Thoracic aorta (tissue), 2 donors: ENCODE measurements at places on chromosomes 13 and 19.

DNA sequence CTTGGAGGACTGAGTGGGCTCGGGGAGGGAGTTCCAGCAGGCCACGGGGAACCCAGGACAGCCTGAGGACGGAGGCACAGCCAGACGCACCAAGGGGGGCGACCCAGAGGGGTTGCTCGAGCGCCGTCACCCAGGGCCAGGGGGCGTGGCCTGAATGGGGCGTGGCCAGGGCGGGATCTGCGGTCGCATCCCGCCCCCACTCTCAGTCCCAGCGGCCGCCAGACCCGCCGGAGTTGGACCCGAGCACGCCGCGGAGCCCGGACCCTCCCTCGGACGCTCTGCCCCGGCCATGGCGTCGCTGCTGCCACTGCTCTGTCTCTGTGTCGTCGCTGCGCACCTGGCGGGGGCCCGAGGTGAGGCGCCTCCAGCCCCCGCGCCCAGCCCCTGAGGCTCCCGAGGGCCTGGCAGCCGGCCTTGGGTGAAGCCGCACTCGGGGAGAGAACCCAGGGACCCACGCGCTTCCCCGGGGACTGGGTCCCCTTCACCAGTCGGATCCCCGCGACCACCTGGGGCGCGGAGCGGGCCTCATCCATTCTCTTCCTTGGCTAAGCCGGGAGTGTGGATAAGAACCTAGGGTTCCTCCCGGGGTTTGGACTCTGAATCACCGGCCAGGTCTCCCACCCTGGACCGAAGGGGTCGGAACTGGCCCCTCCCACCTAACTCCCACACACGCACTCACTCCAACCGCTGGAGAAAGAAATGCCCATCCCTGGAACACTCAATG is at the start of gene CILP2:
Gene CILP2 (plus strand): TSS at position 205 of the 724 bp plus-strand sequence. CDS start 85 bp downstream, at position 290.
- H3K36me3 ChIP-seq: no peaks in the 10 kb centered on the region
- peaks cover 4% of the 10 kb centered on the region for H3K4me1 ChIP-seq
- peak within 1 kb of the TSS; percentile 55 for H3K4me3 ChIP-seq
- H3K27me3 ChIP-seq: no peaks in the 10 kb centered on the region

DNA sequence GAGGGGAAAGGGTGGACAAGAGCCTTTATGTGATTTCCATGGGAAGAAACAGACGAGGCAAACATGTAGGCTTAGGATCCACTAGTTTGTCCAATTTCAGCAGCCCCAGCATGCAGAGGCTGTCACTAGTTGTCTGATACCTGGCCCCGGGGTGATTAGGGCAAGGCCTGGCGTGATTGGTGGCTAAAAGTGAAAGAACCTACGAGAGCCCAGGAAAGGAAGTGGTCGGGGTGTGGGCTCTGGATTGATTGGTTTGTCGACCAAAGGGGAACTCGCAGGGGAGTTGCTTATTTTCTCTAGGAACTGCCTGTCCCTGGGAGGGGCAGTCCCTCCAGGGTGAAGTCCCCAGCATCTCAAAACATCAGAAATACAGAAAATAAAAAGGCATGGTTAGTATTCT is 64.2 kb upstream of the UQCRFS1 start:
- DNase-seq: no peak
- no peaks in the 10 kb centered on the region for H3K4me1 ChIP-seq
- no peak overlapping the region for H3K4me3 ChIP-seq
- H3K36me3 ChIP-seq: no peaks in the 10 kb centered on the region
- no peak overlapping the region for H3K27ac ChIP-seq

GRCh38 chr13:101390461-101390860 is 25.8 kb downstream of the NALCN start:
- H3K27ac ChIP-seq: peak overlapping the region; percentile 66
- H3K4me1 ChIP-seq: peaks cover 7% of the 10 kb centered on the region
- H3K27me3 ChIP-seq: no peaks in the 10 kb centered on the region

DNA sequence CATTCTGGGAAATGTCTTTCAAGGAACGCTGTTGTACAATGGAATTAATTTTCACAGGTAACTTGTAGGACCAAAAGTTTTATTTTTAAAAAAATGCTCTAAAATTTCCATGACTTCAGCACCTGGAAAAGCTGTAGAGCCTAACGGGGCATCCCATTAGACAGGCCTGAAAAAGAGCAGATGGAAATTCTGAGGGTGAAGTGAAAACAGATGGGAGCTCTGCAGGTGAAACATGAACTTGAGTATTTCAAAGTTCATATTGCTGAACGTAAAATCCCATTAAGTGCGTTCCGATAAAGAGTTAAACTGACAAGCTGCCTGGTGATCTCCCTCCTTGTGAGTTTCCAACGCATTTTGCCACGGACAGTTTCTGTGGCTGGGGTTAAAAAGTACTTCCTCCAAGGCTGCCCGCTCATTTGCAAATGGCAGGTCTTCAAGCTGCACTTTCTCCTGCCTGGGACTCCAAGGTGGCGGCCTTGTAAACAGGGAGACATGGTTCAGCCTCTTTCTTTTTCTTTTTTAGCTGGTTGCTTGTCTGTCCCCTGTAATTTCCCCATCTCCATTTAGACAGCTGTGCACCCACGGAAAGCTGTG is 450.4 kb downstream of the FGF9 start:
- no peaks in the 10 kb centered on the region for H3K4me1 ChIP-seq
- no peak overlapping the region for H3K27ac ChIP-seq
- H3K36me3 ChIP-seq: no peaks in the 10 kb centered on the region

- H3K4me3 ChIP-seq: no peak overlapping the region
- no peak overlapping the region for H3K27ac ChIP-seq
- no peak for DNase-seq
- peaks cover 7% of the 10 kb centered on the region for H3K4me1 ChIP-seq
- H3K27me3 ChIP-seq: no peaks in the 10 kb centered on the region
- peaks cover 73% of the 10 kb centered on the region for H3K36me3 ChIP-seq
Measured at GRCh38 chr19:16205205-16206045, 7.7 kb downstream of the AP1M1 start.

GRCh38 chr13:70107498-70108281 is at the start of gene ATXN8OS:
ATXN8OS (plus strand) TSS chr13:70107826.
- DNase-seq: no peak
- H3K27me3 ChIP-seq: no peaks in the 10 kb centered on the region
- no peaks in the 10 kb centered on the region for H3K4me1 ChIP-seq
- H3K27ac ChIP-seq: no peak within 1 kb of the TSS
- H3K4me3 ChIP-seq: no peak within 1 kb of the TSS

GRCh38 chr13:26247608-26248007 is 6.3 kb upstream of the CDK8 start:
- H3K27ac ChIP-seq: no peak overlapping the region
- DNase-seq: no peak
- no peaks in the 10 kb centered on the region for H3K4me1 ChIP-seq
- no peak overlapping the region for H3K4me3 ChIP-seq
- H3K27me3 ChIP-seq: no peaks in the 10 kb centered on the region

GRCh38 chr13:87361216-87361615 is 310.0 kb upstream of the SLITRK5 start:
- no peaks in the 10 kb centered on the region for H3K36me3 ChIP-seq
- H3K4me3 ChIP-seq: no peak overlapping the region
- H3K27ac ChIP-seq: no peak overlapping the region
- H3K27me3 ChIP-seq: no peaks in the 10 kb centered on the region
- H3K4me1 ChIP-seq: no peaks in the 10 kb centered on the region

DNA sequence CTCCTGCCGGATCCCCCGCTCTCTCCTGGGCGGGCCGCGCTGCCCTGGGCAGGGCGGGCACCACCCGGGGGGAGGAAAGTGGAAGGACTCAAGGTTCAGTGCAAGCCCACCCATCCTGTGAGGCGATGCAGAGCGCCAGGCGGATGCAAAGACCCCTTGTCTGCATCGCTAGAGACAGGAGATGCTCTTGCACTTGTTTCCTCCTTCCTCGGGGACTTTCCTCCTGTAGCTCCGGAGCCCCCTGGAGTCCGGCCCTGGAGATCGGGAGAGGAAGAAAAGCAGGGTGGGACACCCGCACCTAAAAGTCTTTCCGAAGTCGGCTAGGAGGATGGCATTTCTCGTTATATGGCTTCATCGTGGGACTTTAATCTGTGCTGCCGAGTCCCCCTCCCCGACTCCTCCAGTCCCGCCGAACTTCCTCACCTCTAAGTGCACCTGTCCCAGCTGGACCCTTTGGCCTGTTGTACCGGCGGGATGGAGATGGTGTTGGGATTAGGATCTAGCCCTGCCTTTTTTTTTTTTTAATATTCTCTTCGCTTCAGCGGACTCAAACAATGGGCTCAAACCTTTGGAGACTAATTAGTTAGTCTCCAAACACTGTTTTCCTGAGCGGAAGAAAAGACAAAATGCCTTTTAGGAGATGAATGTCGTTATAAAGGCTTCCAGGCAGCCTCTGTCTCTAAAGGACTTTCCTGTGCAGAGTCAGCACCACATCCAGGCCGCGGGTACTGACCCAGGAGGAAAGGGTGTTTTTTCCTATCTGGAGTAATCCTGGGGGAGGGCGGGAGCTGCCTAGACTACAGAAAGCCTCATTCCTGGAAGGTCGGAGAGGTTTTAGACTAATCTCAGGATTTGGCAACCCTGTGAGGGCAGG is 725 bp downstream of the FAM124A start:
- H3K4me1 ChIP-seq: peaks cover 14% of the 10 kb centered on the region
- no peaks in the 10 kb centered on the region for H3K27me3 ChIP-seq
- no peaks in the 10 kb centered on the region for H3K36me3 ChIP-seq
- H3K27ac ChIP-seq: no peak overlapping the region

GRCh38 chr19:19672816-19673215 is 4.2 kb downstream of the ZNF101 start:
- no peak overlapping the region for H3K27ac ChIP-seq
- H3K4me3 ChIP-seq: no peak overlapping the region
- peaks cover 14% of the 10 kb centered on the region for H3K4me1 ChIP-seq
- H3K36me3 ChIP-seq: peaks cover 27% of the 10 kb centered on the region
- H3K27me3 ChIP-seq: no peaks in the 10 kb centered on the region

DNA sequence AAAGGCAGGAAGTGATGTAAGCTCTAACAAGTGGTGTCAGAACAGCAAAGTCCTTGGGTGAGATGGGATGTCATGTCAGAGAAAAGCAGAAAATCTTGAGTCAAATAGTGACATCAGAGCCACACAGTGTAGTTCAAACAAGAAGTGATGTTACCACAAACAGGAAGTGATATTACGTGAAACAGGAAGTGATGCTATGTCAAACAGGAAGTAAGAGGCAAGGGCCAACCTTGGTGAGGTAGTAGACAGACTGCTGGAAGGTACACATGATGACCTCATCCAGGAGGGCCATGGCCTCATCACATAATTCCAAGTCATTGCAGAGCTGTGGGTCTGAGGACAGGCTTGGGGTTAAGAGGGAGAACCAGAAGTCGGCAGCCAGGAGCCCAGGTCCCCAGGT is 7.0 kb upstream of the MAMSTR start:
- no peaks in the 10 kb centered on the region for H3K36me3 ChIP-seq
- no peaks in the 10 kb centered on the region for H3K27me3 ChIP-seq
- DNase-seq: no peak
- no peaks in the 10 kb centered on the region for H3K4me1 ChIP-seq
- peak overlapping the region; percentile 30 for H3K27ac ChIP-seq
- no peak overlapping the region for H3K4me3 ChIP-seq

GRCh38 chr19:47372603-47373002 is 23.5 kb downstream of the DHX34 start:
- no peak overlapping the region for H3K4me3 ChIP-seq
- DNase-seq: no peak
- no peak overlapping the region for H3K27ac ChIP-seq

- no peaks in the 10 kb centered on the region for H3K27me3 ChIP-seq
- H3K27ac ChIP-seq: peak overlapping the region; percentile 96
- peaks cover 56% of the 10 kb centered on the region for H3K4me1 ChIP-seq
- H3K36me3 ChIP-seq: no peaks in the 10 kb centered on the region
- no peak for DNase-seq
Measured at GRCh38 chr19:46480415-46480814, 9.1 kb upstream of the PNMA8A start.

DNA sequence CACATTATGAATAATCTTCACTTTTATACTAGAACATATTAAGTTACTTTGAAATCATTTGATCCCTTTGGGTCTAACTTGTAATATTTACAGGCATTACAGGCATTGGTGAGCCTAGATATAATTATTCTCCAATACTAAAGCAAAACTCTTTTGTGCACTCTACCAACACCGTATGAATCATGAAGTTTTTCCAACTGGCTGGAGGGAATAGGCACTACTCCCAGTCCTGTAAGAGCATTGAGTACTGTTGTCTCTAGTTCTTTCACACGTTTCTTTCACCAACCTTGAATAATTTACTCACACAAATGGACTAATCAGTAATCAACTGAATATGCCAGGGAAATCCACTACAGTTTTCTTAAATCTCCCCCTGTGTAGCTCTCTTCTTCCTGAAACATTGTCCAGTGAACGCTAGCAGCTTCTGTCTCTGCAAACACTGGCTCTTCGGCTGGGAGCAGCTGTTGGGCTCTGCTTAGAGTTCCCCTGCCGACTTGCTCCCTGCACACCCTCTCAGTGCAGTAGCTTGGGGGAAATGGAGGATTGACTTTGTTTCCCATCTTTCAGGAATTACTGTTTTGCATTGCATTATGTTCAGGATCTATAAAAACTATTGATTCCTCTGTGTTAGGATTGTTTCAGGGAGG is 476.7 kb downstream of the RFC3 start:
- DNase-seq: no peak
- H3K4me3 ChIP-seq: peak overlapping the region; percentile 26
- no peaks in the 10 kb centered on the region for H3K36me3 ChIP-seq
- H3K27ac ChIP-seq: no peak overlapping the region
- no peaks in the 10 kb centered on the region for H3K27me3 ChIP-seq
- H3K4me1 ChIP-seq: no peaks in the 10 kb centered on the region

GRCh38 chr13:85545771-85546170 is 253.4 kb downstream of the SLITRK6 start:
- H3K27me3 ChIP-seq: no peaks in the 10 kb centered on the region
- H3K4me1 ChIP-seq: no peaks in the 10 kb centered on the region
- H3K4me3 ChIP-seq: no peak overlapping the region
- H3K36me3 ChIP-seq: no peaks in the 10 kb centered on the region
- H3K27ac ChIP-seq: no peak overlapping the region

GRCh38 chr19:34282611-34283519 is 28.5 kb downstream of the GARRE1 start:
- H3K36me3 ChIP-seq: no peaks in the 10 kb centered on the region
- peaks cover 24% of the 10 kb centered on the region for H3K4me1 ChIP-seq
- H3K27me3 ChIP-seq: no peaks in the 10 kb centered on the region
- DNase-seq: no peak
- peak overlapping the region; percentile 1 for H3K27ac ChIP-seq
- no peak overlapping the region for H3K4me3 ChIP-seq

DNA sequence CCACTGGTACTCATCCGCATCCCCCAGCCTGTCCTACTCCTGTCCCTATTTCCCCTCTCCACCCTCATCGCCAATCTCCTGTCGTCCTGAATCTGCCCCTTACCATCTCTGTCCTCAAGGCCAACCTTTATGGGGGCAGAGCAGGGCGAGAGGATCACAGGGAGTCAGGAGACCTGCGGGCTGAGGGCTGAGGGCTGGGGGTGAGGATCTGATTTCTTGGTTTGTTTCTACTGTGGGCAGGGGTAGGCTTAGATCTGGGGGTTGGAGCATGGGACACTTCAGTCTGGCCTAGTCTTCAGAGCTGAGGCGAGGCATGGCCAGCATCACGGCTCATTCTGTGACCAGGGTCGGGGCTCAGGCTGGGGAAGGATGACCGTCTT is 16.5 kb upstream of the ERCC1 start:
- H3K36me3 ChIP-seq: no peaks in the 10 kb centered on the region
- peak overlapping the region; percentile 94 for H3K27ac ChIP-seq
- DNase-seq: no peak
- peaks cover 16% of the 10 kb centered on the region for H3K4me1 ChIP-seq
- no peaks in the 10 kb centered on the region for H3K27me3 ChIP-seq
